ENCODE measurements at places on chromosomes 2 and 18.

- DNase-seq: no peak
Observed at GRCh38 chr2:102159295-102159694, 16.7 kb downstream of the IL1R1 start.

- DNase-seq: no peak
Observed at GRCh38 chr2:161905389-161906046, 168.5 kb downstream of the DPP4 start.

DNA sequence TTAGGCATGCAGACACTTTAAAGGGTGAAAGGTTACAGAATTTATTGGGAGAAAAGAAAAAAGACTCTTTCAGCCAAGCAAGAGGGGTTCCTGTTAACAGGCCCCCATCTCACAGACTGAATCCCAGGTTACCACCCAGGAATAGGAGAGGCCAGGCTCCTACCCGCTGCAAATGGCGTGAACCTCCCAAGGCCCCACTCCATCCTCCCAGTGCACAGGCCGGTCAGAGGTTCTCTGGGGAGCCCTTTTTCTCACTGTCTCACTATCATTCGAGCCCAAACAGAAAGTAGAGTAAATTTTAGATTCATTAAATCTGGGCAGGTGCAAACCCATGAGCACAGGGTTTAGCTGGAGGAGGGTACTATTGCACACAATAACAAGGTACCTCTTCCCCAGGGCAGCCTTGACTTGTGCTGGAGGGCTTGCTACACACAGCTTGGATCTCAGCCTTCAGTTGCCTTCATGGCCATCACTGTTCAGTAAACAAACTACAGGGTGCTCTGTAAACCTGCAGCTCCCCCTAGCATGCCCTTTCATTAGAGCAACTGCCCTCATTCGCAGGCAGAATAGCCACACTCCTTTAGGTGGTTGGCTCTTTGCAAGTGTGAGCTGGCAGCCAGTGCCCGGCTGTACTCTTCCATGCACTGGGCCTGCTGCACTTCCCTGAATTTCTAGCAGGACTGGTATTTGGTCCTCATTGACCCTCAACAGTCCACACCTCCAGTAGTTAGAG is 7.3 kb upstream of the PLEK start:
- DNase-seq: no peak

DNA sequence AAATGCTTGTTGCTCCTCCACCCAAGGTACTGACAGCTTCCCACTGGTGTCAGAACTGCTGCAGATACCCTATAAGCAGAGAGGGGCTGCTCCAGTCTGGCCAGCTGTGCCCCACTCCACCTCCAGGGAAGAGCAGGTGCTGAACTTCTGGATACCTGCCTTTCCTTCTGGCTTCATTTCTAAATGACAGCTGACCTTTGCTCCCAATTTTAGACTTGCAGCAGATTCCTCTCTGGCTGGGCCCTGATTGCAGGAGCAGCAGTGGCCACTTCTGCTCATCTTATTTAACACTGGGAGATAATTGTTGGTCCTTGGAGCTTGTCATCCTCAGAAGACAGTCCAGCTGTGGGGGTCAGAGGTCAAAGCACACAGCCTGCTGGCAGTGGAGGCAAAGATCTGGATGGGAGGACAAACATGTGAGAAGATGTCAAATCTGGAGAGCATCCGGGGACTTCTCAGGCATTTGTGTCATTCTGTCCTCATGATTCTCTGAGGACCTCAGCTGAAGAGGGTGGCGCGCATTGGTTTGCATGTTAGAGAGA is 38.9 kb downstream of the SETBP1 start:
- no peak for DNase-seq

GRCh38 chr2:63789338-63790020 is 52.2 kb upstream of the UGP2 start:
- no peak for DNase-seq

- no peak for DNase-seq
Observed at GRCh38 chr2:160666154-160667060, 172.8 kb upstream of the RBMS1 start.

DNA sequence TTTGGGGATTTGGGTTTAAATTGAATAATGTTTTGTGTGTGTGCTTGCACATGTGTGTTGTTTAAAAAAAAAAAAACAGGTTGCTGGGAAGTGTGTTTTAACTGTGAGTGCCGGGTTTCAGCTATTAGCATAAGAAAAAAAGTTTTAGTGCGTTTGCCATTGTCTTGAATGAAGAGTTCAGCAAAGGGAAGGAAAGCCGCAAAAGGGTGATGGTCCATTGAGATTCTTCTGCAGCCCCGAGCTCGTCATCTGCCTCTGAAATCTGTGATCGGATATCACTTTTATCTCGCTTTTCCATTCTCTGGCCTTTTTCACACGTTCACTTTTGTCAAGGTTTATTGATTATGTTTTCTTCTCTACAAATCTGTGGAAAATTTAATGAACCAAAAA is 4.7 kb downstream of the GLI2 start:
- no peak for DNase-seq

DNA sequence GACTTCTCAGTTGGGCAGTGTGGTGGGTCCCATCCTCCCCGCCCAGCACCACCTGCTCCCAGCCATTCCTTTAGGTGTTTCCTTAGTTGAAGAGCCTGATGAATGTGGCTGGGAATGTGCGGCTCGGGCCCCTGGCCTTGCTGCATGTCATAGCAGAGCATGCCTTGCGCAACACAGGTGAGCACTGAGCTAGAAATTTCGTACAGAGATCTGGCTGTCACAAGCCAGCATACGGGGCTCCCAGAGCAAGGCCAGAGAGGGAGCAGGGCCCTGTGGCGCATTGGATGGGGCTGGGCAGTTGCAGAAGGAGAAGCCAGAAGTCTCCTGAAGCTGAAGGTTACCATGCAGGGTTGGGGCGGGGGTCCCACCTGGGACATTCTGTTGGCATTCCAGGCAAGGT is 129.7 kb downstream of the WDSUB1 start:
- DNase-seq: no peak

GRCh38 chr2:233163486-233164103 is 87.9 kb upstream of the ATG16L1 start:
- DNase-seq: no peak

DNA sequence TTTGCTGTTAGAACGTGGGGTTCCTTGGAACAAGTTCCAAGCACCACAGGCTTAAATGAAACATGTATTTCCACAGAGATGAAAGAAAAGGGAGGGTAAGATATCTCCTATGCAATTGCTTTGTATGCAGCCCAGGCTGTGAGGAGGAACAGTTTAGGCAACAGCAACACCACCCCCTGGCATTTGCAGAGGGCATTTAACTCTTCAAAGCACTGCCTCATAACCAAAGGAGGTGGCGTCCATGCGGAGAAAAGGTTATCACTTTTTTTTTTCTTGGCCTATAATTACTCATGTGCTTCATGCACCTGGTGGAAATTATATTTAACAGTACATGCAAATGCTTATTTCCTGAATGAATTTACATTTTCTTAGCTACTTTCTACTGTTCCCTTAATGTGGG is 286.0 kb downstream of the LPIN1 start:
- no peak for DNase-seq

- DNase-seq: no peak
Observed at GRCh38 chr2:182616471-182617393, 99.3 kb upstream of the DNAJC10 start.

DNA sequence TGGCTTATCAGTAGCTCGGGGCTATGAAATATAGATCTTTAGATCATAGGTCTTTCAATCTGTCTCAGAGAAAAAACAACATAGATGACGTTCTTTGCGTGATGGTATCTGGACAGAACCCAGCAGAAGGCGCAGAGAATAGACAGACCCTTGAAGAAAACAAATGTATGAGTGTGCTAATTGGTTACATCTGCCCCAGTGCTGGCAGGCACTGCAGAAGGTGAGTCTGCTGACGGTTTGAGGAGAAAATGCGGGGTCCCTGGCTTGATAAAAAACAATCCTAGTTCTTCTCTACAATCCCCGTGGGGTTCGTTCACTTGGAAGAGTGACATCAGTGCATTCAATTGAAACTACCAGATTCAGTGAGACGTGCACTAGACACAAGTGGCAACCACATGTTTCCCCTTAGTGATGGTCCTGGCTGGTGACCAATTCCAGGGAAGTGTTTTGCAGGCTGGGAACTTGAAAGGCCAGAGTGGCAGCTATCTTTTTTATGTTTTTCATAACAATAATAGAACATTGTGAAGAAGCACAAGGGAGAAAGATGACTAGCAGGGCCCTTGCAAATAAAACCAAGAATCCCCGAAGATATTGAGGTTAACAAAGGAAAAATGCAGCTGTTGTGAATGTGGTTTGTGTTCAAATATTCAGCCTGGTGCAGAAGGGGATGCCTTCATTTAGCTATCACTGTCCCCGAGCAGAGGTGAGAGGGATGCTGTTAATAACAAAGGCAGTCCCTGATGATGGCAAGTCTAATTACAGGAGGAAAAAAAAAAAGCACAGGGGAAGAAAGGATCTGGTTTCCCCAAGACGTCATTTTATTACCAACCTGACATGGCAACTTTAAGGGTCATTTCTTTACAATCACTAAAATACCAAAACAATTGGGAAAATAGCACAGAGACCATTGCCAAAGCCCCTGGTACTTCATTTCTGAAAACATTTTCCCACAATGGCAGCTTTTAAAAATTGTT is 337.6 kb upstream of the FIGN start:
- no peak for DNase-seq

DNA sequence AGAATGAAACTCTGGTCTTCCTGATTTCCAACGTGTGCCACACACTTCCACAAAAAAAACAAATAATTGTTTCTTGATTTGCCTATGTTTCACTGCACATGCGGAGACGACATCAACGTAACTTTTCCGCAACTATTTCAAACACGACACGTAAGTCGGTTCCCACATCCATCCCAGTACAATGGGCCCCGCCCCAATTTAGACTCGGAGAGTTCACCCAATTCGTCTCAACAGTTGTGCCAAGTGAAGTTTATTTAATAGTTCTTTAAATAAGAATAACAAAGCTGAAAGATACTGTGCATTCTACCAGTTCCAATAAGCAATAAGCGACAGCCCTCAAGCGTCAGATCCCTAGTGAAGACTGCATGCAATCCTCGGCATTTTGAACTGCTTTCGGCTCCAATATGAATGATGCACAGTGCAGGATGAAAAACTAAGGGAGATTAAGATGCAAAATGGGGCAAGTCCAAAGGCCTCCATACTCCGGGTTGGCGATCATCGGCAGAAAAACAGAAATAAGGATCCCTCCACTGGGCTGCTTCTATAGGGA is 664 bp downstream of the CCT4 start:
- DNase-seq: no peak

DNA sequence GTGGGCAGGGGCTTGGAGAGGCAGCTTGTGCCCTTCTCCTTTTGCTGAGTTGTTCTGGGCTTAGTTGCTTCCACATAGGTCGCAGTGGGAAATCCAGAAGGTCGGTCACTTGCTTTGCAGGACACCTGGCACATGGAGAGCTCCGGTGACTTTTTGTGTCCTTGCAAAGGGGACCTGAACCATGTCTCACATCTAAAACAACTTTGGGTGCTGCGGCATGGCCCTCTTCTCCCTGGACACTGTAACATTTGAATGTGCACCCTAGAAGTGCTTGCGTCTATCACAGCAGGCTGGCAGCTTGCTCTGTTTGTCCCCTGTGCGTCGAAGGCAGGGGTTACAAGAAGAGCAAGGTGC is 189.9 kb upstream of the TWIST2 start:
- no peak for DNase-seq

DNA sequence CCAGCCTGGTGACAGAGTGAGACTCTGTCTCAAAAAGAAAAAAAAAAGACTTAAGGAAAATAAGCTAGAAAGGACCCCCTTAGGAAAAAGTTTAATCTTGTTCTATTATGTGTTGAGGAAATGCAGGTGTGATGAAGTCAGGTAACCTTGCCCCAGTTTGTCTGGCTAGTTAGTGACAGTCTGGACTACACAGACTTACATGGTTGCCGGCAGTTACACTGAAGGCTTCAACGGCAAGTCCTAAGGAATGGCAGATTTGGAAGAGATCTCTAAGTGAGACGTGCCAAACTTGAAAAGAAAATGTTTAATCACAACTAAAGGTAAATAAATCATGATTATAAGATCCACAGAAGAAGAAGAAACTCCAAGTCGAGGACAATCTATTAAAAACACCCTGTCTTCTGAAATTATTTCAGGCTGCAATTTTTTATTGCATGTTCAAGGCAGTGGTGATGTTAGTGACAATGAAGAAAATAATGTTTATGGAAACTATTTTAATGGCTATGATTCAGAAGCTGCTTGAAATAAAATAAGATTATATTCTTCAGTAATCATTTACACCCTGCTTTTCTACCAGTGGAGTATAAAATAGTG is 84.2 kb downstream of the TTC27 start:
- DNase-seq: no peak

GRCh38 chr2:71793926-71794325 is 340.6 kb downstream of the DYSF start:
- DNase-seq: no peak

GRCh38 chr2:201697899-201698298 is 545 bp downstream of the MPP4 start:
- no peak for DNase-seq

DNA sequence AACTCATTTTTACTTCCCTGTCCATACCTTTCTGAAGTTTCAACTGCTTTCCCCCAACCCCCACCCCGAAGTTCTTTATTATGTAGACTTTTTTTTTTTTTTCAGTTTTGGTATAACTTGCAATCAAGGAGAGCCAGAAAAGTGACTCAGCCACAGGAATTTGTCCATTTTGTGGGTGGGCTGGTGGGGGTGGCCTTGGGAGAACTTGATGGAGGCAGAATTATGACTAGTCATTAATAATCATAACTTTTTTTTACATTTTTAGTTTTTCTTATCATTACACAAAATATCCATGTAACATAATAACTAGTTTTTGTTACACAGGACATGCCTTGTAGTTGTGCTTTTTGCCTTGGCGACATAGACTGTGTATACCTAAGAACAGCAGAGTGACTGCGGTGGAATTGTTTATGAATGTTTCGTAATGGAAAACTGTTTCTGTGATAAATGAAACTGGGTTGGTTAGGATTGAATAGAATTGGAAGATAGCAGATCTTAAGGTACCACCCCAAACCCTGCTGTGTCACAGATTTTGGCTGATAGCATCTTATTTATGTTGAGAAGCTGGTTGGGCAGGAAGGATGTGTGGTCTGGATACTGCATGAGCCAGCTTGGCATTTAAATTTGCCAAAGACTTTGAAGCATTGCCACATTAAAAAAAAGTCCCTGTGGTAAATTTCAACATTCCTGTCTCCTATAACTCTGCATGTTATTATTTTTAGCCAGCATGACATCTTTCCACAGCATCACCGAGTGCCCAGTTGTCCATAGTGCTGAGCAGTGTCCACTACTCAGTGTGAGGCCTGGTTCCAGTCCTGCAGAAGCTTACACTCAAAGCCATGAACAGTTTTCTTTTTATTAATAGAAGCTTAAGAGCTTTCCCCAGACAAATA is 30.7 kb downstream of the LYPD6B start:
- DNase-seq: no peak

DNA sequence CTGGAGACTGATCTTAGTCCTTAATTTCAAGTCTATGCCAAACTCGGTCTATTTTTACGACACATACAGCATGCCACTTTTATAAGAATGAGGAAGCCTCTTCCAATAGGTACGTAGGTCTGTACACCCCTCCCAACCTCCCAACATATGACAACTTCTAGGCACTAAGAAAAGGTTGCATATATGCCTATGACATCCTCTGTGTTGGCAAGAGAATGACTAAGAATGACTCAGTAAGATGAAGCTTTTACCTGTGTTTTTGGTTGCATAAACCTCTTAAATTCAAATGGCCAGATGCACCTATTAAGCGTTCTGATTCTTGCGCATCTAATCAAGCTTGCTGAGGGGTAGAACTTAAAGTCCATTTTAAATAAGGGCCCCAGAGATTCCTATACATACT is 586.4 kb upstream of the ZEB2 start:
- no peak for DNase-seq

GRCh38 chr18:29962579-29962978 is 1080.0 kb downstream of the DSC3 start:
- DNase-seq: no peak
